Left ventricle myocardium superior (tissue), 1 donor: ENCODE measurements at places on chromosomes 5 and 9. TPM values are rescaled to one million over a fixed set of nuclear protein-coding genes. Genes with fewer than 3 reads are reported as not detected.

DNA sequence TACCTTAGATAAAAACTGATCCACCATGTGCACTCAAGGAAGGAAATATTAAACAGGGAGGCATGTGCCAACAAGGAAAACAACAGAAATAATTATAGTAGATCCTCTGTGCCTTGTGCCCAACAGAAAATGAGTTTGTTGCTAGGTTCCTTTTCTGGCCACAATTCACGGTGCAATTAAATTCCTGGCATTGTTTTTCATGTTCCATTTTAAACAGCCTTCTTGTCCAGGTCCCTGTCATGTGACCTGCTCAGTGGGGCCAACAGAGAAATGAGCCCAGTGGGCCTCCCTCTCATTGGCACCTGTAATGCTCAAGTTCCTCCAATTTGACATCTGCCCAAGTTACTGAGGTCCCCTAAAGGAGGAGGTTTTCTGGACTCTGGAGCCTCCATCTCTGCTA lies 56.5 kb downstream of the SPOCK1 start:
- DNase-seq = no peak

- DNase-seq = no peak
Observed at GRCh38 chr9:102740578-102740977, 254.6 kb upstream of the CYLC2 start.

GRCh38 chr5:137248527-137248926 lies 250.6 kb downstream of the SPOCK1 start:
- no peak for DNase-seq

DNA sequence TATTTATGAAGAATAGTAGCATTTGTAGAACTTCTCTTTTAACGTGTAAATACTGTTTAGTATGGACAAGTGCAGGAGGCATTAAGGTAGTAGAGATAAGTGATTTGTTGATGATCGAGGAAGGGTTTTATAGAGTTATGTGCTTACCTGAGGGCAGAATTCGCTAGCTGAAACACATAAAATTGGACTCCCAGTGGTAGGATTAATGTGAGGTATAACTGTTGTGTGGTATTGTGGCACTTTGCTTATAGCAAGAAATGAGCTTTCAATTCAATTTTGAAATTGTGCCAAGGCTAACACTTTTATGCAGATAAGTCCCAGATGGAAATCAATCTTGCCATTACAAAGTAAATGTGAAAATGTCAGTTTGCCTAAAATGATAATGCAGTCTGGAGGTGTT lies 1.2 kb downstream of the AP3S1 start:
- DNase-seq = no peak

- DNase-seq = no peak
Observed at GRCh38 chr5:40384782-40385390, 294.8 kb upstream of the PTGER4 start.

DNA sequence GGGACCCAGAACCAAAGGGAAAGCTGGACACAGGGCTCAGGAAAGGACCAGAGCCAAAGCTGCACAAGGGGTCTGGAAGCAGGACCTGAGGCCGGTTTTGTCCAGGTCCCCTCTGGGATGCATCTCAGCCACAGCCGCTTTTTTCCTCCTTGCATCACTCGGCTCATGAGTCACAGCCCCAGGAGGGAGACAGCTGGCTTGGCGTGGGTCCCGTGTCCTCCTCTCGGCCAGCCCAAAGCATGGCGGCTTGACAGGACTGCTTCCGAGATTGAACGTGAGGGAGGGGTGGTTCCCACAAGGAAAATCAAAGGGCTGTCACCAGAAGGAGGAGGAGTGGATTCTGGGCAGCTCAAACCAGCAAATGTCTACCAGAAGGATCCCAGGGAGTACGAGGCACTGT lies 56.7 kb upstream of the CPLX2 start:
- DNase-seq = no peak

GRCh38 chr9:1083325-1083913 lies 33.3 kb downstream of the DMRT2 start:
- peak; percentile 58 for DNase-seq

GRCh38 chr9:72622186-72622585 lies 100.8 kb downstream of the TMC1 start:
- DNase-seq = no peak

GRCh38 chr5:97846643-97847042 lies 663.6 kb upstream of the RIOK2 start:
- DNase-seq = no peak

DNA sequence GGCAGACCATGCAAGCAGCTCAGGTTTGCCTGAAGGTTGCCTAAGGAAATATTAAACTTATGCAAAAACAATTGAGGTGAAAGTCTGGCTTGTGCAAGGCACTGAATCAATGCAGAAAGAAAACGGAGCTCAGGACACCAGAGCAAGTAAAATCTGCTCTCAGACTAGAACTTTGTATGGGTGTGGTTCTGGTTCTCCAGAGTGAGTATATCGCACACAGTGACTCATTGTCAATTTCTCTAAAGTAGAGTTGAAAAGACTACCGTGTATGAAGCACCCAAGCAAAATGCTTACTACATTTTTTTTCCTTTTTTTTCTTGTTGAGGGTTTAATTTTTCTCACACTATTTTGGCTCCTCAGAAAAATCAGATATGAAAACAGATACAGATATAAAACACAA lies 650.3 kb upstream of the CDH10 start:
- no peak for DNase-seq

- DNase-seq = no peak
Observed at GRCh38 chr9:121906074-121906870, 186.8 kb downstream of the TTLL11 start.

GRCh38 chr9:136234597-136234996 lies 11.0 kb downstream of the QSOX2 start:
- no peak for DNase-seq

DNA sequence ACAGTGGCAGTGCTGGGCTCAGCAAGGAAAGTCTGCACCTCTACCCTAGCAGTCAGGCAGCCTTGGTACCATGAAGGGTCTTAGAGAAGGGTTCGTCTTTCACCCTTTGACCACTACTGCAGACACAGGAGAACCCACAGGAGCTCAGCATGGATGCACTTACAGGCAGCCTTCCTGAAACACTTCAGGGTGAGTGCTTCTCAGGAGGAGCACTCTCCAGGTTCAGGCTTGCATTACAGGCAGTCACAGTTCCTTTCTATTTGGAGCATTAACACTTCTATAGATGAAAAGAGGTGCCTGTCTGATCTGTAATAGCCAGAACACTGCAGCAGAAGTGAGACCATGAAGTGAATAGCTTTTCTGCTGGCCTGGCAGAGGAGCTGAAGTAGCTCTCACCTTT lies 8.7 kb upstream of the CYLC2 start:
- no peak for DNase-seq

DNA sequence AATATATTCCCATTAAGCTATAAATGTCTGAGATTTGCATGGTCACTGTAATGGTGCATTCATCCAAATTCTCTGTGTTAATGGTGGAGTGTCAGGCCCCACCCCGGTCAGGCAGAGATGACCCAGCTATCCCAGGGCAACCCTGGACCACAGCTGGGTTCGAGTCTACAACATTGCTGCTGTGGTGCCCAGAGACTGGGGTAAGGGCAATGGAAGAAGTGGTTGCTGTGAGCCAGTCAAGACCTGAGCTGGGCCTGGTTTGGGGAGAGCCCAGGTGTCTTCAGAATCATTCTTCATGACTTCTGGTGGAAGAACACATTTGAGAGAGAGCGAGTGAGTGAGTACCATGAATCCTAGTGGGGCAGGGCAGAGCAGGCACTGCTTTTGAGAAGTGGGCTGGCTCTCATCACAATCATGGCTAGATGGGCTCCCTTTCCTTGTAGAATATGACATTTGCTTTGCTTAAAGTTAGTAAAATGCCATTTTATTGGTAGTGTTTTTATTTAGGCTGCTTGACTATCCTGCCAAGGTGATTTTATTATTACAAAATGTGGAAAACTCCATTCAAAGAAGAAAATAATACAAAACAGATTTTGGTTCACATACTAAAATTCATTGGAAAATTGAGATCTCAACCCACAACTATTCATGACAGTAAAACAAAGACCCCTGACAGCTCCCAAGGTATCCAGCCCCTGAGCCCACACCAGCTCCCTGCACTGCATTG lies 125.8 kb upstream of the SLC25A48 start:
- no peak for DNase-seq

- DNase-seq = no peak
Observed at GRCh38 chr5:54291498-54291897, 18.9 kb downstream of the ARL15 start.

GRCh38 chr9:88996046-88996920 lies 5.0 kb downstream of the S1PR3 start:
- DNase-seq = no peak

GRCh38 chr5:14557791-14558415 lies 23.7 kb upstream of the OTULINL start:
- no peak for DNase-seq

DNA sequence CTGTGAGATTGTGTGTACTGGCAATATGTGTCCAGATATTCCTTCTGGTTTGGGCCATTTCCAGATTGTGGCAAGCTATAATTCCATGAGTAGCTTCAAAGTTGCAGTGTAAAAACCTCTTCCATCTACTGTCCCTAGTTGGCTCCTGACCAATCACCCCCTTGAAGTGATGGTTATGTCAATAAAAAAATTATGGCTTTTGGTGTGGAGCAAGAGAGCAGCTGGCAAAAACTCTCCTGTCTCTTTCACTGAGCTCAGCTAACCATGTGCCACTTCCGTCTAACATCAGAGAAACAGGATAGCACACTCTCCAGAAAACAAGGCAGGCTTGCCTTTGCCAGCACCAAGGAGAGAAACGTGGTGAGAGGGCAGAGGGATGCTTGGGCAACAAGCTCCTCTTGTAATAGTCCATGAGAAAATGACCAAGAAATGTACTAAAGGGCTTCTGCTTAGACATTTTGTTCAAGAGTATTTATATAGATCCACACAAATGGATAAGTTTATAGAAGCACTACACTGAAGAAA lies 914.4 kb upstream of the SEMA6A start:
- DNase-seq = no peak

DNA sequence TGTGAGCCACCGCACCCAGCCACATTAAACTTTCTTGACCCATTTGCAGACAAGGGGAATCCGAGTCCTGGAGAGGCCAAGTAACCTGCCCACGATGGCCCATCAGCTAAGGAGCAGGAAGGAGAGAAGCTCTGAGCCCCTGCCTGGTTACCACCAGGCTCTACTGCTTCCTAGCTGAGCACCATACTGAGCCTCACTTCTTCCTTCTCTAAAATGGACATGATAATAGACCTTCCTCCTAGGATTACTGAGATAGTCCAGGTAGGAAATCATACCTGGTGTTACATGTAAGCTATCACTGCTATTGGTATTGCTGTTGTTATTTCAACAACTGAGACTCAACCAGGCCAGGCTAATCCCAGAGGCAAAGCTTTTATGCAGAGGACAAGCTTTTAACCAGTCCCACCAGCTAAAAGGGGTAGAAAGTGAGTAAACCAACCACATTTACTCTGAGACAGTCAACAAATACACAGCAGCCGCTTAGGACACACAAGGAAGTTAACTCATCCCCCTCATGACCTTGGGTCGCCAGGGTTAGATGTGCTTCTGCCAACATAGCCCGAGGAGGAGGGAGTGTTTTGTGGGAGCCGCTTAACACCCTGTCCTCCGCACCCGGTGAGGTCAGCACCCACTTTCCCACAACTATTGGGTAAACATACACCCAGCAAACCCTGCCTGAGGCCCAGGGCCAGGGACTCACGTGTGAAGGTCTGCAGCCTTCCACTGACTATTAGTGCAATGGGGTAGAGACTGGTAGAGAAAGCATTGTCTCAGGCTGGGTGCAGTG lies 20.6 kb upstream of the PTGES start:
- DNase-seq = no peak

Gene FOXD1
- not detected for total RNA-seq

Gene ACSL6
- 4.4 TPM for total RNA-seq

Gene PCDHA1
- not detected for total RNA-seq

Gene PCDHGB7
- 8.8 TPM for total RNA-seq

Gene FGD3
- 3.2 TPM for total RNA-seq

Gene PROP1
- not detected for total RNA-seq

Gene S100Z
- 0.20 TPM for total RNA-seq
